ENCODE measurements at places on chromosomes 2 and 18.

GRCh38 chr2:157523270-157524247, 79.7 kb upstream of the CYTIP start:
- no peak for DNase-seq

- DNase-seq = no peak
Observed at GRCh38 chr2:157254041-157254440, 3.5 kb upstream of the GALNT5 start.

- no peak for DNase-seq
Observed at GRCh38 chr2:211162911-211163310, 606.5 kb downstream of the CPS1 start.

GRCh38 chr2:41836948-41837347, 210.9 kb upstream of the PKDCC start:
- no peak for DNase-seq

- DNase-seq = no peak
Observed at GRCh38 chr2:18754286-18754685, 164.9 kb upstream of the NT5C1B start.

- DNase-seq = no peak
Observed at GRCh38 chr18:33097126-33097525, 324.3 kb upstream of the KLHL14 start.

DNA sequence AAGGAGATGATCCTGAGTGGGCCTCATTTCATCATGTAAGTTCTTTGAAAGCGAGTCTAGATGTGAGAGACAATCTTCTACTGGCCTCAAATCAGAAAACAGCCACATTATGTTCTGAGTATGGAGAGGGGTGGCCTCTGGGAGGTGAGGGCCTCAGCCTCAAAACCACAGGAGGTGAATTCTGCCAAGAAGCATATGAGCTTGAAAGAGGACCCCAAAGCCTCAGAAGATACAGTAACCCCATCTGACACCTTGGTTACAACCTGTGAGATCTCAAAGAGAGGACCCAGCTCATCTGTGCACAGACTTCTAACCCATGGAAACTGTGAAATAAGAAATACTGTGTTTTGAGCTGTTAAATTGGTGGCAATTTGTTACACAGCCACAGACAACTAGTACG, 200.1 kb downstream of the ARHGAP15 start:
- no peak for DNase-seq

Measured in activated T-cell treated with anti-CD3 and anti-CD28 coated beads, Interleukin-2, amount 50 U/mL, for 4 hours (primary cell).